AG04449 (cell line): ENCODE measurements at places on chromosomes 1 and 21.

DNA sequence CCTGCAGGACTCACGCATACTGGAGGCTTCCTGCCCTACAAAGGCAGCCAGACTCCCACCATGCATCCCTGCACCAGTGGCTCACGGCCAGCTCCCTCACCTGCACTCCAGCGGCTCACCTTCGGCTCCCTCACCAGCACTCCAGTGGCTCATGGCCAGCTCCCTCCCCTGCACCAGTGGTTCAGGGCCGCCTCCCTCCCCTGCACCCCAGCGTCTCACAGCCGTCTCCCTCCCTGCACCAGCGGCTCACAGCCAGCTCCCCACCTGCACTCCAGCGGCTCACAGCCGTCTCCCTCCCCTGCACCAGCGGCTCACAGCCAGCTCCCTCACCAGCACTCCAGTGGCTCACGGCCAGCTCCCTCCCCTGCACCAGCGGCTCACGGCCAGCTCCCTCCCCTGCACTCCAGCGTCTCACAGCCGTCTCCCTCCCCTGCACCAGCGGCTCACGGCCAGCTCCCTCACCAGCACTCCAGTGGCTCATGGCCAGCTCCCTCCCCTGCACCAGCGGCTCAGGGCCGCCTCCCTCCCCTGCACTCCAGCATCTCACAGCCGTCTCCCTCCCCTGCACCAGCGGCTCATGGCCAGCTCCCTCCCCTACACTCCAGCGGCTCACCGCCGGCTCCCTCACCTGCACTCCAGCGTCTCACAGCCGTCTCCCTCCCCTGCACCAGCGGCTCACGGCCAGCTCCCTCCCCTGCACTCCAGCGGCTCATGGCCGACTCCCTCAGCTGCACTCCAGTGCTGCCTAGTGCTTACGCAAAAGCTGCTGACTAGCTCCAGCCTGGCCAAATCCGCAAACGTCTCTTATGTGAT is 324.5 kb downstream of the NPHP4 start:
- DNase-seq: no peak

DNA sequence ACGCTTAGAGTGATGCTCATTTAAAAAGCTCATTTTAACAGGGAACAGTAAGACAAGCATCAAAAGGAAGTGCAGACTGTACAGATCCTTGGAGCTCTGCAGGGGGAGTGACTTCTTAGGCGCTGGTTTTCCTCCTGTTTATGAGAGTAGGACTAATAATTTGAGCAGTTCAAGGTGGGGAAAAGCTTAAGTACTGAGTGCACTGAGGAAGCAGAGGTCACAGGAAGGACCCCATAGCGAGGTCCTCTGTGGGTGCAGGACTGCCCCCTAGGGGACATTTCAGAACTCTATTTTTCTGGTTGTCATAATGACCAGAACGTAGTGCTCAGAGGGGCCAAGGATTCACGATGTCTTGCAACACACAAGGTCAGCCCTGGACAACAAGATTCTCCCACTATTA is 112.1 kb downstream of the HLCS start:
- no peak for DNase-seq

DNA sequence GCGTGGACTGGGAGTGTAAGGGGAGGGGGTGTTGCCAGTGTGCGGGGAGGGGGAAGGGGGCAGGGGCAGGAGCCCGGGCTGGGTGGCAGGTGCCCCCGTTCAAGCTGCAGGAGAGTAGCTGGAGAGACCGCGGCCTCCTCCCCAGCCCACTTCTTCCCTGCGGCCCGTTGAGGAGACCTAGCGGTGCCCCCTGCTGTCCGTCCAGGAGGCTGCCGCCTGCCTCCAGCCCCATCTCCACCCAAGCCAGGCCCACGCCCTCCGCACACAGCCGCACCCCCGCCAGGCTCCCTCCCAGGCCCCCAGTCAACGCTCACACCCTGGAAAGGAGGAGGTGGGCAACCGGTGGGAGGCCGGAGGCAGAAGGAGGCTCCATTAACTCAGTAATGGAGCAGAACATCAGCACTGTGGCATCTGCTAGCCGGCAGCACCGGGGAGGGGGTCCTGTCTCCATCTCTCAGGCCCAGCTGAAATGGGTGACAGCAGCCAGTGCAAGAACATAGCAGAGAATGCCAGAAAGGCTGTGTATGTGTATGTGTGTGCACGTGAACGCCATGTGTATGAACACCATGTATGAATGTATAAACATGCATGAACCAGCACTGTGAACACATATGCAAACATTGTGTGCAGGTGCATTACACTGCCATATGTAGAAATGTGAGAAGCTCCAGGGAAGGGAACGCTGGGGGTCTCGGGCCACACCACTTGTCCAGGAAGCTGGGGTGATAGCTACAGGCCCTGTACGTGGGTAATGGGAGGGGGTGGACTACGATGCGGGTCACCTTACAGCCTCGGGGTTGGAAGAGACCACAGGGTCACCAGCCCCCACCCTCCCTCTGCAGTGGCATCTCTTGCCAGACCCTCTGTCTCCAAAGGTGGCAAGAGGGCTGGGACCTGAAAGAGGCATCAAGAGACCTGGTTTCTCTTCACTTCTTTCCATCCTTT is 84.6 kb downstream of the SYT2 start:
- no peak for DNase-seq

- no peak for DNase-seq
Observed at GRCh38 chr1:192584866-192585265, 9.3 kb downstream of the RGS1 start.

DNA sequence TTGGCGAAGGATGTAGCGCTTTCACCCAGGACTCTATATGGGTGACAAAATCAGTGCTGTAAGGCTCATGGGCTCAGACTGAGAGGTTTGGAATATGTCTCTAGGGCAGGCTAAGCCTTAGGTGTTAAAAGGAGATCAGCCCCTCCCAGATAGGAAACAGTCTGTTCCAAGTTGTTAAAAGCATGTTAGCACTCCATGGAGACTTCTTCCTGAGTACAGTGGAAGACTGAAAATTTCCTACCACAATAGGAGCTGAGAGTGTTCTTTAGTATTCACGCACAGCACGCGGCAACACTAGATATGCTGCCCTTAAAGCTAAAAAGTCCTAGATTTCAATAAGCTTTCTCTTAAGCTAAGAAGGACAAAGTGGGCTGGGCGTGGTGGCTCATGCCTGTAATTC is 122.1 kb downstream of the TRABD2B start:
- no peak for DNase-seq

- no peak for DNase-seq
Observed at GRCh38 chr1:244064621-244065020, 13.5 kb downstream of the ZBTB18 start.

DNA sequence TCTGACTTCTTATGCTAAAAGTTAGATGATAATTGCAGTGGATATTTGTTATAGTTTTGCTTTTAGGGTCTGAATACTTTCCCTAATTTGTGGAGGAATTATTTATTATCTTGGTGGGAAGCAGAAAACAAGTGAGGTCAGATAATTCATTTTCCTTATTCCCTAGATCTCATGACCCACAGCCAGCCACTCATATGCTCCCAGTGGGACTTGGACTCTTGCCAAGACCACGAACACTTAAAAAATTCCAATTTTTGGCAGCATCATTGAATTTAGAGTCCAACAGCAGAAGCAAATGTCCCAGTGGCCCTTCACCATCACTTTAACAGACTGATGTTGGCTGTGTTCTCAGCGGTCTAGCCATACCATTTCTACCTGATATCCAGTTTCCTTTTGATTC is 204.2 kb downstream of the HMCN1 start:
- DNase-seq: no peak

DNA sequence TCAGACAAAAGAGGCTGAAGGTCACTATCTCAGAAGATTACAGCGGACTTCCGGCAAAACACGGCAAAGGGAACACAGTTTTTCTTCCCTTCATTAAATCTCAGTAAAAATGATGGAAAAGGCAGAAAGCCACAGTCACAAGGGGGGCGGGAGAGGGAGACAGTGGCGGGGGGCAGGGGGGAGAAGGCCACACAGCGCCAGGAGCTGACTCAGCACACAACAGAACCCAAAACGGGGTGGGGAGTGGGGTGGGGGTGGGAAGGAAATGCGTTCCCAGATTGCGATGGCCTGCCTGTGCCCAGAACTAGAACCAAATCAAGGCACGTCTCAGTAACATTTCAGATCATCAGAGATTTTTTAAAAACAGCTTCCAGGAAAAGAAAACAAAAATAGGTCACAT is 13.4 kb downstream of the CFAP74 start:
- no peak for DNase-seq
